ENCODE measurements at places on chromosomes 5 and 9.

DNA sequence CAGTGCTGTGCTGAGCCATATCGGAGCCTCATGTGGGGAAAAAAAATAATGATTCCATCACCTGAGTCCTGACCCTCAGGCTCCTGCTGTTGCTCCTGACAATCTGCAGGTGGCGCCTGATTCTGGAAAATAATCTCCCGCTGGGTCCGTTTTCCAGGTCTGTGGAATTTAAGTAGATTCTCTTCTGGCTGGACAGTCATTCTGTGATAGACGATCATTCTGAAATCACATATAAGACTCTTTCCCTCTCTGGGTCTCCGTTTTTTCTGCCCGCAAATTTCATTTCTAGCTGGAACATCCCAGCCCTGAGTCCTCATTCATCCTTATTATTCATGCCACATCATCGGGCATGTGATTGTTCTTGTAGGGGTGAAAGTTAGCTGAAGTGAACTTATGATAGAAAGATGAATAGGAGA is 22.1 kb upstream of the STXBP1 start:
- peak; percentile 87 for DNase-seq

DNA sequence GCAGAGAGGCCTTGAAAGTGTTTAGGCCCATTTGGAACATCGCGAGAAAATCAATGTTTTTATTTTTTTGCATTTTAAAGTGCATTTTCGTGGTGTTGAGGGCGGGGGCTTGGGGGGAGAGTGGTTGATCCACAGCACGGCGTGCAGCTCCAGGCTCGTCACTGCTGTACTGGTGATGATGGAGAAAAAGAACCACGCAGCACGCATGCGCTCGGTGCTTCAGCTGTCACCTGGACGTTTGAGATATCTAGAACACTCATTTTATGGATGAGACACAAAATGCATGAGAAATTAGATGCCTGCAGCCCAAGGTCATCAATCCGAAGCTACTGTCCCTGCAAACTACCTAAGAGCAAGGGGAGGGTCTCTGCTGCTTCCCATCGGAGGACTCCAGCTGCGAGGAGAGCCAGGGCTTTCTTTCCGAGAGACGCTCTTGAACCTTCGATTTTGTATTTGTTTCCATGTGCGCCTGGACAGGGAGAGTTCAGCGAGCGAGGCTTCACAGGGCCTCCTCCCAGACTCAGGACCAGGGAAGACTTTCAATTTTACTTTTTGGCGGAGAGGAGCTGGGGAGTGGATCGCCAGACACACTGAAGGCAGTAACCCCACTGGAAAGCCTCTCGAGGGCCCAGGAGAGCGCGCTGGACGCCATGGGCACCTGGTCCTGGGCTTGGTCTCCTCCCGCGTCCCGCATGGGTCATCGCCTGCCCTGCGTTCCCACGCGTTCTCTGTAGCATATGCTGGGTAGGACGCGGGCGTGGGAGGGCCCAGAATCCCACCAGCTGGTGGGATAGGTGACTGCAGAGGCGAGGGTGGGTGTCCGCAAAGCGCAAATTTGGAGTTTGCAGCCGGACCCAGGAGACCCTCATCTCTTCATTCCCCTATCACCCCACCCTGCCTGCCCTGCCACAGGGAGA is 2.5 kb downstream of the DMRT2 start:
- no peak for DNase-seq

DNA sequence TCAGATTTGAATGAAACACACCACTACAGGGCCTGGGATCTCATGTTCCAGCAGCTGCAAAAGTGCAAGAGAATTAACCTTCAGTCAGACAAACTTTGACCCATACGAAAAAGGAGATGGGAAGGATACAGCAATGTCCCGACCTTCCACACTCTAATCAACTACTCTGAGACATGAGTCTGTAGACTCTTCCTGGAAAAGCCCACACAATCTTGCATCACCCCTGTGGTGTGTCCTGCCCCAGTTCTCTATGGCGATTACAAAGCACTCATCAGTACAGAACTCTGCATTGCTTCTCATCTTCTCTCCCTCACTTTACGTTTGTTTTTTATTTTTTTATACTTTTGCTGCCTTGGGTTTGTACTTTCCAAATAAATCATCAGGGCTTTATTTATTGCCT is 241.0 kb upstream of the KIF2A start:
- no peak for DNase-seq

GRCh38 chr9:98365227-98365669 is 109.8 kb upstream of the TBC1D2 start:
- no peak for DNase-seq

- no peak for DNase-seq
These were observed 24.0 kb downstream of the STARD4 start for GRCh38 chr5:111488353-111488752.
